AG10803 (cell line): ENCODE measurements at places on chromosomes 5 and 9.

- DNase-seq = no peak
Measured at GRCh38 chr5:127256886-127257597, 33.6 kb upstream of the MEGF10 start.

DNA sequence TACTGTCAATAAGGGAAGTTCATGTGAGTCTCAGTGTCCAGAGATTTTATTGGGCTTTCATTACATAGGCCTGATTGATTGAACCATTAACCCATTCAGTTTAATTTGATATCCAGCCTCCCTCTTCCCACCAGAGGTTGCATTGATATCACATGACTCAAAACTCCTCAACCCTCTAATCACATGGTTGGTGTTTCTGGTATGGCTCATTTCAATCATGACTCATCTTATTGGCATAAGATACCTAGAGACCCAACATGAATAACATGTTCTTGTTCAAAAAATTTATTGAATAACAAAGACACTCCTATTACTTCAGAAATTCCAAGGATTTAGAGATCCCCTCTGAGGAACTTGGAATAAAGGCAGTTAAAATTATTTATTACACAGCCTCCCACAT, 982.2 kb downstream of the TLE1 start:
- DNase-seq = no peak

DNA sequence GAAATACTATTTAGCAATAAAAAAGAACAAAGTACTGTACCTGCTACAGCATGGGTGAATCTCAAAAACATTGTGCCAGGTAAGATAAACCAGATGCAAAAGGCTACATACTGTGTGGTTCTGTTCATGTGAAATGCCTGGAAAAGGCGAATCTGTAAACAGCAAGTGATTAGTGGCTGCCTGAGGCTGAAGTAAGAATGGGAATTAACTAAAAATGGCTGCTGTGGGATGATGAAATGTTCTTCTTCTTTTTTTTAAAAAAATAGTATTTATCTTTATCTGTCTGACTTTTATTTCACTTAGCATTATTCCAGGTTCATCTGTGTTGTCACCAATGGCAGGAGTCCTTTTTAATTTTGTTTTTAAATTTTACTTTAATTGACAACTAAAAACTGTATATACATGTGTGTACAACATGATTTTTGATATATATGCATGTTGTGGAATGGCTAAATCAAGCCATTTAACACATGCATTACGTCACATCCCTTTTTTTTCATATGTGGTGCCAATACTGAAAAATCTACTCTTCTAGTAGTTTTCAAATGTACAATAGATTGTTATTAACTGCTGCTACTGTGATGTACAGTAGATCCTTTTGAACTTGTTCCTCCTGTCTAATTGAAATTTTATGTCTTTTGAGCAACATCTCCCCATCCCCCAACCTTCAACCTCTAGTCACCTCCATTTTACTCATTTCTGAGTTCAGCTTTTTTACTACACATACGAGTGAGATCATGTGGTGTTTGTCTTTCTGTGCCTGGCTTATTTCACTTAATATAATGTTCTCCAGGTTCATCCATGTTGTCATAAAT, 62.9 kb upstream of the TNFAIP8 start:
- DNase-seq = no peak

DNA sequence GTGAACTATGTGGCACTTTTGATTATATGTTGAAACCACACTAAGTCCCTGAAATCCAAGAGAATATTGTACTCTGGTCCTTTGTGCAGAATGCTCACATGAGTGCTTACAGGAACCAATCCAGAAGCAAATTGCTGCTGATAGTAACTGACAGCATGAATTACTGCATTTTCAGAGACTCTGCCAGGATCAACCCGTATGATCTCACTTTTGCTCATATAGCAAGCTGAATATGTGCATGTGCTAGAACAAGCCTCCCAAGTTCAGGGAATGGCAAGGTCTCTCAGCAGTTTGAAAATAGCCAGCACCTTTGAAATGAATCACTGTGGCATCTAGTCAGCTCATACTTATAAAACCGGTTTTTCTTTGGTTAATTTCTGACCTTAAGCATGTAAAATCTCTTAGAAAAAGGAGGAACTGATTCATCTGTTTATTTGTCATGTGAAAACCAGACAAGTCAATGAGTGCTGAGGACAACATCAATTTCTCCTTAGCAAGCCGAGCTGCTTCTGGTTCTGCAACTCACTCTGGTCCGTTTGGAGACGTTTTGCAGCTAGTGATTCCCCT, 215.7 kb upstream of the ELL2 start:
- peak; percentile 67 for DNase-seq

DNA sequence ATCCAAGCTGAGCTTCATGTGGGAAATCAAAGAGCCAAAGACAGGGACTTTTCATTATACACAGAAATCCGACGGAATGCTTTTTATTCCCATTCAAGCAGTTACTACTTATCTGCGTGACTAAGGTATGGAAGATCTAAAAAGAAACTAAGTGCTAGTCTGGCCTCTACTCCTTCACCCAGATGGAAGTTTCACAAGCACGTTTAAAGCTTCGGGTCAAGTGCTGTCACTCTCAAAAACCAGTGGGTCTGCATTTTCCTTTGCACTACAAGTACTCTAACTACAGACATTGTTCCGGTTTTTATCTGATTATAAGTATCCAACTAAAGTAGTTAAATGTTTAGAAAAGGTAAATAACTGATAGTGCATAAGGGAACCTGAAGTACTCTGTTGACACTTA, 13.7 kb upstream of the MTAP start:
- no peak for DNase-seq

DNA sequence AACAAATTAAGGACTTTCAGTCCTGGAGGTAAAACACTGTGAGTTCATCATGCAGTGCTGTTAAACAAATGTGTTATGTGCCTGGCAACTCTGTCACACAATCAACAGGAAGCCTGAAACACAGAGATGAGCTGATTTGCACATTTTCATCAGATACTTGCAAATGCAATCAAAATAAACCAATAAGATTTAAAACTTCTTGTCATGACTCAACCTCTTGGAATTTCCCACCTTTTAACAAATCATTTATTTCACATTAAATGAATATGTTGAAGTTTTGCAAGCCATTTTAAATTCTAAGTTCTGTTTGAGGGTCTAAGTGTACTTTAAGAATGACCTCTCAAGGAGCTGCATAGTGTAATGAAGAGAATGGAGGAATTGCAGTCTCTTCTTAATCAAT, 64.4 kb downstream of the ANXA1 start:
- no peak for DNase-seq

GRCh38 chr9:38311382-38312270, 80.9 kb upstream of the ALDH1B1 start:
- DNase-seq = no peak

DNA sequence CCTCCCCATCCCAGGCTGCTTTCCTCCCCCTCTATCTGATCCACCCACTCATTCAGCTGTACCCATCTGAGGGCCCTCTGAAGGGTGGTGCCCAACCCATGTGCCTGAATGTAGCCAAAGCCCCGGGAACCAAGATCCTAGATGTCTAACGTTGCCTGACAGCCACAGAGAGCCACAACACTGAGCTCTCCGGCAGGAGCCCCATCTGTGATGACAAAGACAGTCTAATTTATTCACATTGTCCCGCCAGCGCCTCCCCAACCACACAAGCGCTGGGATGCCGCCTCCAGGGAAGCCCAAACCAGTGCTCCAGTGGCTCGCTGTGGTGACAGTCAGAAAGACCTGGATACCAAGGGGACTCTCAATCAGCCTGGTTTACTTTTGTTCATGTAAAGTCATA, 8.4 kb downstream of the IGFBPL1 start:
- DNase-seq = no peak

DNA sequence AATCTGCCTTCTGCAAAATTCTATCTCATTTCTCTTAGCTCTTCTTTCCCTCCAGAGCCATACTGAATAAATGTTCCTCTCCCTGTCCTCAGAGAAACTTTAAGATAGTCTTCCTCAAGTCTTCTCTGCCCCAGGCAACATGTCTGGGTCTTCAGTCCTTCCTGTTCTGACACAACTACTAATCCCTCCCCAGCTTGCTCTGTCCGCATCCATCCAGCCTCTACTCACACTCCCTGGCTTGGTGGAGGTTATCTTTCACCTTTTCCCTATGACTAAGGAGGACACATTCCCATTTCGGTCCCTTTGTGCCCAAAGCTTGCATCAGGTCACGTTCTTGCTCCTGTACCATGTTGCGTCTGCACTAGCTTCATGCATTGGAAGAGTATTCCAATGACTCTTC, 143.3 kb downstream of the TTLL11 start:
- no peak for DNase-seq

DNA sequence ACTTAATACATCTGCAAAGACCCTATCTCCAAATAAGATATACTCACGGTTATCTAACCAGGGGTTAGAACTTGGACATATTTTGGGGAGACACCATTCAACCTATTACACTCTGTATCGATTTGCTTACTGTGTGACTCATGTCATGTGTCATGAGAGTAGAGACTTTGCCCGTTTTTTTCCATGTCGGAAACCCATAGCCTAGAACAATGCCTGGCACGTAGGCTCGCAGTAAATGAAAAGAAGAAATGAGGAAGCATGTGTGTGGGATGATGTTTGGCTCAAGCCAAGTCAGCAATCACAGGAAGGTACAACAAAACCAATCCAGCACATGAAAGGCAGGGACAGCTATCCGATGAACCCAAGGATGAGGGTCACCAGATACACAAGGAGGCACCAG, 94.6 kb upstream of the DNAH5 start:
- no peak for DNase-seq

- no peak for DNase-seq
Measured at GRCh38 chr5:129392681-129393080, 67.4 kb upstream of the ADAMTS19 start.

DNA sequence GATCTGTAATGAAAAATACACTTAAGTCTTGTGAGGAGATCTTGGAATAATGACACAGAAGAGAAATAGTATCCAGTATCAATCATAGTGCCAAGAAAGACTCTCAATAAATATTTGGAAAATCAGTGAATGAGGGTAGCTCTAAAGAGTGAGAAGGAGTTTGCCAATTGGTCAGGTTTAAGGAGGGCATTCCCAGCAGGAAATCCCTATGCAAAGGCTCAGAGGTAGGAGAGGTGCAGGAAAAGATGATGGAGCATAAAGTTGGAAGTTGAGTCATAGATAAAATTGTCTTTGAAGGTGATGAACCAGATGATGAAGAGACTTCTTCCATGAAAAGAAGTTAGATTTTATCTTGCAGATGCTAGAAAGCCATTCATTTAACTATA, 27.8 kb downstream of the TNPO1 start:
- no peak for DNase-seq

DNA sequence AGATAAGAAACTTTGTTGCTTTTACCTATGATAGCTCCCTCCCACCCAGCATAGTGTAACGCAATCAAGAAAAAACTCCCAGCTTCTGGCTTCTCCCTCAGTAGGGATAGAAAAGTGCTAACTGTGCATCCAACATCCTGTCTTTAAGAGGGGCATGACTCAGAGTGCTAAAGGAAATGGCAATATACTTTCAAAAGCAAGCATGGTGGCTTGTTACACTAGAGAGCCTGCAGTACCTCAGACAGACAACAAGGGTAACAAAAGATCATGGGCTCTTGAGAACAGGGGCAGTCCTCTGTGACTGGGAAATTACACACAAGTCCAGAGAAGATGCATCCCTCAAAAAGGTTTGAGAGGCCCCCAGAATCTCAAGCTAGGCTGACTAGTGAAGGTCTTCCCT, 37.8 kb downstream of the PRELID2 start:
- peak; percentile 6 for DNase-seq

GRCh38 chr9:121819428-121820231, 168.2 kb downstream of the DAB2IP start:
- peak; percentile 38 for DNase-seq

DNA sequence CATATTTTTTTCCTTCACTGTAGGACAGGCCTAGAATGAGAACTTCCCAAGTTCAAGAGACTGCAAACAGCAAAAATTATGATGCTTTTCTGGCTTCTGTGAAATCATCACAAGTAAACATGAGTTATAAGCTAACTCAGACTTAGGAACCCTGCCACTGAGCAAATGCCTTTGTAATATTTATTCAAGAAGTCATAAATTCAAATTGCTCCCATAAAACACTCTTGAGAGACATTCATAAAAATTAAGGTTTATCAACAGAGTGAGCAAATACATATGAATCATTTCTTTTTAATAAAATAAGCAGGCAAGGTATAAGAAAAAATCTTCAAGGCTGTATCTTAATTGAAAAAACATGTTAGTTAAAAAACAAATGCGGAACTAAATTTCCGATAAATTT, 124.2 kb downstream of the GNA14 start:
- peak; percentile 13 for DNase-seq

DNA sequence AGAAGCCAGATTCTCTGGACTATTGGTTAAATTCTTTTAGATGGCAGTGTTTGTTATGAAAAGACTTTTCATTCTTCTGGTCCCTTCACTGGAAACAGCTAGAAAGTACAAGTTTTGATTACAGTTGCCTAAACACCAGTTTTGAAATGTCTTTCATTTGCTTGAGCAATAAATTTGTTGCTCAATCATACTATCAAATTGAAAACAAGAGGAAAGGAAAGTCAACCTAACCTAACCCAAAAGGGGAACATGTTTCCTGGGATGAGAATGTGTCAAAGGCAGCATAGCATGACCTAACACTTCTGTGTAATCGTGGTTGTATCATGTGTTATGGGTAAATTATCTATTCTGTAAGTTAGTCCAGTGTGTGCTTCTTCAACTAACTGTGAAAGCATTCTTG, 213.2 kb downstream of the TMC1 start:
- no peak for DNase-seq

GRCh38 chr9:79656169-79656568, 84.4 kb downstream of the TLE4 start:
- no peak for DNase-seq

GRCh38 chr9:127937056-127937387, 632 bp downstream of the DPM2 start:
- DNase-seq = no peak

GRCh38 chr9:113868501-113868900, 7.6 kb upstream of the ZNF618 start:
- peak; percentile 49 for DNase-seq

DNA sequence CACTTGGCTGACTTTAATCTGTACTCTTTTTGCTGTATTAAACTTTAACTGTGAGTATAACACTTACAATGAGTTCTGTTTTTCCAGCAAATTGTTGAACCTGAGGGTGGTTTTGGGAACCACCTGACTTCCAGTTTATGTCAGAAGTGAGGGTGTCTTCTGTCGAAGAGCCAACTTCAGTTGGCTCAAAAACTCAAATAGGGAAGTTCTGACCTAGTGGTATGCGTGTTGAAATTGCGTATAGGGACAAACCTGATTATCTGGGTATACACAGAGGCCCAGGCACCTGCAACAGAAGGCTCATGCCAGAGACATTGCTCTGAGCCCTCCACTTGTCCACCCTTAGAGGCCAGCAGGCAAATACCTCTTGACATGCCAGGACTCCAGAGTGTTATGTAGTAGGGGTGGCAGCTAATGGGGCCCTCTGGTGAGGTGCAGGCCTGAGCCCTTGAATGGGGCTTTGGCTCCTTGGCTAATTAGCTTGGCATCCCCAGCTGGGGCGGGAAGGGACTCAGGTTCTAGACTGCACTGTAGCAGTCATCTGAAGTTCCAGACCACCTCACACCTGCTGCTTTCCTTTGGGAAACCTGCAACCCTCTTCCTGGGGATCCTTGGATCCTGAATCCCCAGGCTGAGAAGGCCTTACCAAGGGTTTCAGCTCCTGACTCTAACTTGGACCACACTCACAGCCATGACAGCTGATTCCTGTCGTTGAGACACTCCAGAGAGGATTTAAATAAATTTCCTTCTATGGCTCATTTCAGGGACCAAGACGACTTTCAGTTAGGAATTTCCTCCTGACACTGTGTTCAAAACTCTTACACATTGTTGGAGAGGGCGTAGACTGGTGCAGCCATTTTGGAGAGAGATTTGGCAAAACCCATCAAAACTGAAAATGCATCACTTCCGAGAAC, 189.6 kb downstream of the HSPA4 start:
- no peak for DNase-seq
